ENCODE measurements at places on chromosomes 7 and 10.

DNA sequence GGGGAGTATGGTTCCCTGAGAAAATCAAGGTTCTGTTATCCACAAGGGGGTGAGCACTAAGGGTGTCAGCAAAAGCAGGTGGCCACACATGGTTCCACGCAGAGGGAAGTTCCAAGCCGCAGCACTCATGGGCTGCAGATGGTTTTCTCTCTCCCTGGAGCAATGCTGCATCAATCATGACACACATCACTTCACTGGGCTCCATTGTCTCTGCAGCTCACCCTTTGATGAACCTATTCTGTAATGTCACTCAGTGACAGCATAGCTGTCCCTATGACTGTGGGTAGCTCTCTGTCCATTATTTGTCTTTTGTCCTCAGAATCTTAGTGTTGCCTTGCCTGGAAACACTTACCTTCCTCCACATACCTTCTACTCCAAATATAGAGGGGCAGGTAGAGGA, 34.8 kb downstream of the LRRC18 start:
- no peak for DNase-seq

DNA sequence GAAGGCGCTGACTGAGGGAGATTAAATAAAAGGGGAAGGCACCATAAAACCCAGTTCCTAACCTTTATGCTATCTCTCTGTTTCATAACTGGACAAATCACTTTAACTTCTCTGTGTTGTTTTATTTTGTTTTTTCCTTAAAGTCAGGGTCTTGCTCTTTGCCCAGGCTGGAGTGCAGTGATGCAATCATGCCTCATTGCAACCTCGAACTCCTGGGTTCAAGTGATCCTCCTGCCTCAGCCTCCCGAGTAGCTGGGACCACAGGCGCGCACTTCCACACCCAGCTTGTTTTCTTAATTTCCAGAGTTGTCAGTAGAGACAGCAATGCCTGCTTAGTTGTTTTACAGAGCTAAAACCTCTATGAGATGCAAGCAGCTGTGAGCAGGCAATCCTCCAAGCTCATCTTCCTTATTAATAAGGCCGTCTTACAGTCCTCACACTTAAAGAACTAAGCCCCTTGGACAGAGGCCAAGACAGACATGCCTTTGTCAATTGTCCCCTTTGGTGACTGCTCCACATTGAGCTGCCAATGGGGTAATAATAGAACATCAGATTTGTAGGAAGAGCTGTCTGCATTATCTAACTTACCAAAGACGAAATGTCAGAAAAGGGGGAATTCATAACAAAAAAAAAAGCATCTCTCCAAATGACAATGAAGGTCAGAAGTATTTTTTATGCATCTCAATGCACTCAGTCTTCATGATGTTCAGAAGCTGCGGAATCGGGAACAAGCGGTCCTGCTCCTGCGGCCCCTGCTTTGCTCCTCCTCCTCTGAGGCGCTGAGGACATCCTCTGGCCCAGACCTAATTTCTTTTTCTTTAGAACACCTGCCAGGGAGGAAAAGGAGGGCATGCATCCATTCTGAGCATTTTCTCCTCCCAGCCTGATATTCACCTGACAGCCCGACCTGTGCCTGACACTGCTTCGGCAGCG, 62.7 kb upstream of the RNF32 start:
- DNase-seq, result no peak

DNA sequence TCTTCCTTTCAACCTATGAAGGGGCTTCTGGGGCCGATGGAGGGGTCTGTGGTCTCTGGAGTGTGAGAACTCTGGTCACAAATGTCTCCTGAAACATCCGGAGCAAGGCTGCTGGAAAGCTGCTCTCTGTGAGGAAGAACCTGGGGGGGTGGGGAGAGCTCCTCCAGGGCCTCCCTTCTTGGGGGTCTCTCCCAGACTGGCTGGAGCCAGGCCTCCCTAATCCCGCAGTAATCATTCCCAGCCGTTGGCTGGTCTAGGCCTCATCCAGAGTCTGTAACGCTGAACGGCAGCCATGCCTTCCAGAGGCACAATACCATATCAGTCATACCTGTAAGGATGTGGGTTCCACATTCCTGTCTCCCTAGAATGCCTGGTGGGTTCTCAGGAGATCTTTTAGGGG, 4.4 kb upstream of the LZTS2 start:
- no peak for DNase-seq

GRCh38 chr7:129644634-129645230, 33.2 kb downstream of the NRF1 start:
- no peak for DNase-seq

GRCh38 chr7:89232-90019, 102.9 kb upstream of the FAM20C start:
- DNase-seq, result no peak

DNA sequence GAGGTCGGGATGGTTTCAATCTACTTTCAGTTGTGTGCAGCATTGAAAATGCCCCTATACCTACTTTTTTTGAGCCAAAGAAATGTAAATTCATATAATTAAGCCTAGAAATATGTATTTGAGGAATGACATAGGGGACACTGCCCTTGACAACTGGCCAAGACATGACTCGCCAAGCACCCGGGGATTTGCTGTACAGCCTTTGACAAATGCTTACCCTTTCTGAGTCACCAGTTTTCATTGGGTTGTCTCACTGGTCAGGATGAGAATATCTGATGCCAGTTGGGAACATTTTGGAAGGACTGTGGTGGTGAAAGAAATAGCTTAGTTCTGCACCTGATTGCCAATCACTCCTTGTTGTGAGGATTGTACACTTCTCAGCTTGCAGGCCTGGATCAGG, 166.8 kb upstream of the HABP2 start:
- no peak for DNase-seq

GRCh38 chr7:23343806-23344475, 44.8 kb downstream of the MALSU1 start:
- no peak for DNase-seq

GRCh38 chr7:150450491-150451001, at the start of gene GIMAP8:
Gene GIMAP8, plus strand, starts transcription at chr7:150450630. Its CDS starts 16,069 bp downstream, at chr7:150466699.
- DNase-seq, result no peak

DNA sequence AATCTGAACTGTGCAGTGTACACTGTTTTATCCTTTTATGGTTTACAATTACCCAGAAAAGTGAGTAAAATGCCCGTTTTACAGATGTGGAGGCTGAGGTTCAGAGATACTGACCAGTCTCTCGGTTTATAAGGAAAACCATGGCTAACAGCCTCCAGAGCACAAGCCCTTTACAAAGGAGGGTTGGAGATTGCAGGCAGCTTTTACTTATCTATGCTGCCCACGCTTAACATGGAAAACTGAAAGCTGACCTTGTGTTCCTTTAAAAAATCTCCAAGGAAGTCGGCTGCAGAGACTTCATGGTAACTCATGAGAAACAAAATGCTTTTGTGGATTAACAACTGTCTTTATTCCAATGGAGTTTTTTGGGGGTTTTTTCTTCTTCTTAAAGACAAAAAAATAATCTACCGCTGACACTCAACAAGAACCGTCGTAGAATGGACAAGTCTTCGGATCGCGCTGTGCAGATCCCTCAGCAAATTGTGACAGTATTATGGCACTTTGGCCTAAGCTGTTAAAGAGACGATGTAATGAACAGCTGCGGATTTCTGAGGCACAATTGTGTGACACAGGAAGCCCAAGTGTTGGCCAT, 654 bp upstream of the SLF2 start:
- no peak for DNase-seq

DNA sequence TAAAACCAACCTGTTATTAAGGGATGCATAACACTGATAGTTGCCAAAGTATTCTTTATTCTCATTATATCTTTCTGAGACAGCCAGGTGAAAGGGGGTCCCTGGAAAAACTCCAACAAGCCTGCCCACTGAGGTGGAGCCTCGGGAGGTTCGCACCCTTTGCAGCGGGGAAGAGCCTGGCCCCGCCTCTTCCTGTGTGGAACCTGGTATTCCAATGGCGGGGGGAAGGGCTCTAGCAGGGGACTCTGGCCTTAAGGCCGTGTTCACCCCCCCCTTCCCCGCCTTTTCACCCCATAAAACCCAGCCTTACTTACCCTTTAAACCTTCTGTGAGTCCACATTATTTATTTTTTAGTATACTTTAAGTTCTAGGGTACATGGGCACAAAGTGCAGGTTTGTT, 62.4 kb upstream of the PDK4 start:
- no peak for DNase-seq

- no peak for DNase-seq
Observed at GRCh38 chr10:109166935-109167334, 756.4 kb downstream of the XPNPEP1 start.

DNA sequence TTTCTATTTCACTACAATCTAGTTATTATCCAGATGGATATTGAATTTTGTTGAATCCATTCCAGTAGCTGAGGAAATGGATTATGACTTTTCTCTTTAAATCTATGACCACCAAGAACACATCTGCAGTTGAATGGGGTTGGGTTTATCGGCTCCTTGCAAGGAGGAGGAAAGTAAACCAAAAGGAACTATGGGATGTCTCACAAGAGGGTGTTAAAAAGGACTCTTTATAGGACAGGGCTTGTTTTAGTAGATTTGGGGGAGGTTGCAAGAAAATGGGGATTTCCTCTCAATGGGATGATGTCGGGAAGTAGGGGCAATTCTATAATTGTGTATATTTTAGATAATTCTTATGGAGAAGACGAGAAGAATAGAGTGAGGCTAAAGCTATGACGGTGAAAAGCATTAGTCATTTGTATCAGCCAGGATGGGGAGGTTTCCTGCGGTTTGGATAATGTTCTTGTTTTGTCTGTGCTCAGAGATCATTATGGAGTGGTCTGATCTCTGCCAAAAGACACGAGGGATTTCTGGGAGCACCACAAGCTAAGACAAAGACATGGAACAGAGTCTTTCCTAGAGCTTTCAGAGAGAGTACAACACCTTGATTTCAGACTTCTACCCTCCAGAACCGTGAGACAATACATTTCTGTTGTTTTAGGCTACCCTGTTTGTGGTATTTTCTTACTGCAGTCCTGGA, 5.3 kb upstream of the LRRC61 start:
- no peak for DNase-seq

DNA sequence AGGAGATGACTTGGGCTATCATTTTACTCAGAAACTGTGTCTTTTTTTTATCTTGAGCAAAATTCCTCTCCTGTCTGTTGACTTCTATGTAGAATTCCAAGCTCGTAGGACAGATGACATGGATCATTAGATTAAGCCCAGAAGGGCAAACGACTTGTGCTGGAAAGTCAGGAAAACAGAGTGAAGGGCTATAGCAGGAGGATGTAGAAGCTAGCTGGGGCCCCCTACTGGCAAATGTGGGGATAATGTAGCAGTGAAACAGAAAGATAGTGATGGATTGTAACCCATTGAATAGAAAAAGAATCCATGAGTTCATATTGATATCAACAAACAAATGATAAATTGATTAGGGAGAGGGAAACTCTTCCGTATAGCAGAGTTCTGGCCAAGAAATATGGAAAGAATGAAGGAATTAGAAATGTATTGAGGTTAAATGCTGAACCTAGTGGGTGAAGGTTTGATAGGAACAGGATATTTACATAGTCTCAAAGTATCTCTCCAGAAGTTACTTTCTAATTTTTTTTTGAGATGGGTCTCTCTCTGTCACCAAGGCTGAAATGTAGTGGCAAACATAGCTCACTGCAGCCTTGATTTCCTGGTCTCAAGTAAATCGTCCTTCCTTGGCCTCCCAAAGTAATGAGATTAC, 103.6 kb downstream of the LYZL1 start:
- DNase-seq, result peak; percentile 21

GRCh38 chr10:79608505-79609375, 2.0 kb upstream of the SFTPA1 start:
- no peak for DNase-seq

- DNase-seq, result no peak
Observed at GRCh38 chr10:43336641-43337318, 34.7 kb upstream of the FXYD4 start.

DNA sequence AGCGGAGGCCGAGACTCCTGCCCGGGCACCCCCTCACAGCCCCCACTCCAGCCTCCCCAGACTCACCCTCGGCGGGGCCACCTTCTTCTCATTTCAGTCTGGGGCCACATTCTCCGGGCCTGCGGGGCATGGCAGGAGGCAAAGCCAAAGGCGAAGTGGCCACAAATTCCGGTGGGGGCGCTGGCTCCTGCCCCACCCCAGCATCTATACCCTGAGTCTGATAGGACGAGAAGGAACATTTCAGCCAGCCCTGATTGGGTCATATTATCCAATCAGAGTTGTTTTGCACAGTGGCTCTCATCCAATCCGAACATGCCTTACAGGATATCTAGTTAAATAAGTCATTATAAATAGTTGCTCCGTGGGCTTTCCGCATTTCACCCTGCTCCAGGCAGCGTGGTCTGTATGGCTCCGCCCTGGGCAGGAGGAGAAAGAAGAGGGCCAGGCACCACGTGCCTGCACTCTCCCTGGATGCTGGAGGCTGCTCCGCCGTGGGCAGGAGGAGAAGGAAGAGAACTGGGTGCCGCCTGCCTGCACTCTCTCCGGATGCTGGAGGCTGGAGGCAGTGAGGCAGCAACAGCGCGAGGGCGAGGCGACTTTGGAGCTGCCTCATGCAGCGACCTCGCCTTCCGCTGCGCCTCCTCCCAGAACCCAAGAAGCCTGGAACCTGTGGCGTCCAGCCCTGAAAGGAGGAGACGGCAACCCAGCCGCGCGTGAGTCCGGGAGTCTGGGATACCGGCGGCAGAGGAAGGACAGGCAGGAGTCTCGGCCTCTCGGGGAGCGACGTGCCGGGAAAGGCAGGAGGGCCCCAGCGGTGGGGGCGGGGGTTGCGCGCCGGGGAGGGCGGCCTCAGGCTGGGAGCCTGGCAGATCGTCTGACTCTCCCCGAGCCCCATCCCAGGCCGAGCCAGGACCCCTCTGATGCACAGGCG, 162.9 kb downstream of the ZNF33B start:
- DNase-seq, result no peak

DNA sequence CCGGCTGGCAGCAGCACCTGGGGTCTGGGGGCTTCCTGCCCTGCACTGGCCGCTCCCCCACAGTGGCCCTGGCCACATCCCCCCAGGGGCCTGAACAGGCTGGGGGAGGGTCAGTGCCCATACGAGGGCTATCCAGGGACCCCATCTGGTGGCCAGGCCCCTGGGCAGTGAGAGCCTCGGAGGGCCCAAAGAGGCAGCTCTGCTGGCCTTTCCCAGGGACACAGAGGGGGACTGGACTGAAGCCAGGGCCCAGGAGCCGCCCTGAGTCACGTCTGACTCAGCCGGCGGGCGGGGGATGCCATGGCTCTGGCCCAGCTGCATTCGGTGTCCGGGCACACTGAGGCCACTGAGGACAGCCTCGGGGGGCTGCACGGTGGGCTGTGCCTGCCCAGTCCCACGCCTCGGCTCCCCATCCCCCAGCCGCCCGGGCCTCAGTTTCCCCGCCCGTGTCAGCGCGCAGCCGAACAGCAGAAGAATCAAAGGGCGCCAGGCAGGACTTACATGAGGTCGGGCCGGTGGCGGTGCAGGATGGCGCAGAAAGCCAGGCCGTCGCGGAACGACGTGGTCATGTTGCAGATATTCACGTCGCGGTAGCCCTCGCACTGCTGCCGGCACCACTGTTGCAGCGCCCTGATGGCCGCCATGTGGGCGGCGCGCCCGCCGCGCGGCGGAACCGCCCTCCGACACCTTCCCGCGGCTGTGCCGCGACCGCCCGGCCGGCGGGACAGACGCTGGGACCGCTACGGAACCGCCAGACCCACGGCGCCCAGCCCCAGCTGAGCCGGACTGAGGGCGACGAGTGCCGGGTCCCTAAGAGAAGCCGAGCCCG, at the start of gene MICALL2:
Gene MICALL2 (minus strand): TSS at position 788 of the 829 bp plus-strand sequence. CDS start 144 bp downstream, at position 644.
- DNase-seq, result peak; percentile 54

- DNase-seq, result no peak
Observed at GRCh38 chr7:11412036-11412435, 420.0 kb downstream of the THSD7A start.

GRCh38 chr10:74300666-74301065, 149.6 kb downstream of the ADK start:
- no peak for DNase-seq

GRCh38 chr7:36784991-36785940, 61.0 kb upstream of the AOAH start:
- DNase-seq, result no peak

GRCh38 chr7:139431459-139431858, 52.0 kb downstream of the KLRG2 start:
- no peak for DNase-seq

Data from hypothalamus (tissue), 51 donors.